Pons (tissue), 1 donor: ENCODE measurements at places on chromosomes 11 and 22.

DNA sequence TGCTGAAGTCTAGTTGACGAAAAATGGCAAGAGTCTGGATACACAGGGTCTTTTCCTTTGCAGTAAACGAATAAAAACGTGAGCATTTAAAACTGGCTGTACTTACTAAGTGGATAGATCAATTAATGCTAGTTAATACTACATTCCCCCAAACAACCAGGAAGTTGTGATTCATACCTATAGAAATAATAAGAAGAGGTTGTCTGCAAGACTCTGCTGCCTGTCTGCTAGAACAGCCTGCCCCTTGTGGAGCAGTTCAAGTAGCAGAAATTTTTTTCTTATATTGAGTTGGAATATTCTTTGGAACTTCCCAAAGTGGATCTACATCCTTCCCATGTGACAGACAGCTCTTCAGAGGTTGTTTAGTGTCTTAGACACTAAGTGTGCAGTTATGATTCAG is 86.8 kb downstream of the TEAD1 start:
- no peak for DNase-seq

DNA sequence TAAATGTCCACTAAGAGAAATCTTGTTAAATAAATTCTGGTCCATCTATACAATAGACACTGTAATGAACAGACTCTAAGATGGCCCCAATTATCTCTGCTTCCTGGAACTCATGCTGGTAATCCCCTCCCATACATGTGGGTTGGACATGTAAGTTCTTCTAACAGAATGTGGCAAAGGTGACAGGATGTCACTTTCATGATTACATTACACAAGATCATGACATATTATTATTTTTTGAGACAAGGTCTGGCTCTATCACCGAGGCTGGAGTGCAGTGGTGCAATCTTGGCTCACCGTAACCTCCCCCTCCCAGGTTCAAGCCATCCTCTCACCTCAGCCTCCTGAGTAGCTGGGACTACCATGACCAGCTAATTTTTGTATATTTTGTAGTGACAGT is 14.6 kb upstream of the NDUFC2 start:
- DNase-seq, result no peak

GRCh38 chr11:102110761-102111010 is 439 bp downstream of the YAP1 start:
- DNase-seq, result no peak

- no peak for DNase-seq
Measured at GRCh38 chr22:38468443-38469305, 778 bp downstream of the KDELR3 start.

DNA sequence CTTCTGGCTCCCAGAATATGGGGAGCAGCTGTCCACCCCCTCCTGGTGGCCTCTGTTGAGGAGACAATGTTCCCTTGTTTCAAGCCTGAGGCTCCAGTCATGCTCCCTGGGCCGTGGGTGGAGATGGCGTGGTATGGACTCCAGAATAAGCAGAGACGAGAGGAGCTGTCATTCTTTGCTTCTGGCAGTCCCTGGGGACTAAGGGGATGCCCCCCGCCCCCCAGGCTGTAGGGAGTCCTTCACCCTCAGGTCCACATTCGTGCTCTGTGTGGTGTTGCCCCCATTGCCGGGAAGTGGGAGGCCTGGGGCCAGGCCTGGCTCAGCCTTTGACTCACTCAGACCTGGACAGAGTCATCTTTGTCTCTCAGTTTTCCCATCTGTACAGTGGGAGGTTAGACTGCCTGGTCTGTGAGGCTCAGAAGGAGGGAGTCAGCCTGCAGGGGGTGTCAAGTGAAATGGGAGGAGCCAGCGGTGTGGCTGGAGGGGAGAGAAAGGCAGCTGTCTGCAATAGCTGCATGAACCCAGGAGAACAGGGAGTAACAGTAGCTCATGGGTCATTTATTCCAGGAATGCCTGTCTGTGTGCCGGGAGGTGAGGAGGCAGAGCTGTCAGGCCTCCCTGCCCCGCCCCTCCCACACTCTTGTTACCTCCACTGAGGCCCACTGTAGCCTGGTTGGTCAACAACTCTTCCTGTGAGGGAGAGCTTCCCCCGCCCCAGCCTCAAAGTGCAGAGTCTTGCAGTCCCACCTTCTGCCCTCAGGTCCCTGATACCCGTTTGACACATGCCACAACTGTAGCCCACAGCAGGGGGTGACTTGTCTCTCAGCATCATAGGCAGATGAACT is 6.3 kb downstream of the ARHGEF17 start:
- DNase-seq, result peak; percentile 93

DNA sequence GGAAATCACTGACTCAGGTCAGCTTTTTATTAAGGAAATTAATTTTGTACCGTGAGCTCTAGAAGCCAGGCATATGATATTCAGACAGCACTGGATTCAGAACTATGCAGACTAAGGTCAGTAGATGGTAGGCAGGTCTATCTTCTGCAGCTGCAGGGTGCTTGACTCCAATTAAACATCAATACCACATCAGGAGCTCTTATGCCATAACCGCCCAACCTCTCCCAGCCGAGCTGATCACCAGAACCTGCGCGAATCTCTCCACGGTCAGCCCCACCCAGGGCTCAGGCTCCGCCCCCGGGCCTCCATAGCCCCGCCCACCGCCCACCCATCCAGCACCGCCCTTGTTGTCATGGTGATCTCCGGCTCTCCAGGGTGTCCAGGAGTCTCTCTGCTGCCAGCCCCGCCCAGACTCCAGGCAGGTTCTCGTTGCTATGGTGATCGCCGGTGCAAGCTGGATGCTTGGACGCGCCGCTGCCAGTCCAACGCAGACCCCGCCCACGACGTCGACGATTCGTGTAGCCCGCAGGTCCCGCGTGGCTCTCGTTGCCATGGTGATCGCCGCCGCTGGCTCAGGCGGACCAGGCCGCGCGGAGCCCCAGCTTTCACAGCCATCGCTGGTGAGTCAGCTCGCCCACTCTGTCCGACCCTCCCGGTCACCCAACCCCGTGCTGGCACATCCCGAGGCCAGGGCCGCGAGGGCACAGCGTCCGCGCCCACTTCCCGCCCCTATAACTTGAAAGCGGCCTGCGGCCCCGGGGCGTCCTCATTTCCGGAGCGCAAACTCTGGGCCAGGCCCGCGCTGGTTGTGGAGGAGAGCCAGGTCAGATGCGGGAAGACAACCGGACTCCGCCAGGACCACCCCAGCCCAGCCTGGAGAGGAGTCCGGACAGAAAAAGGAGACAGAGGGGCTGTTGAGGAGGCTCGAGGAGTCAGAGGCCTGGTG is at the start of gene RAB36:
Gene RAB36 (plus strand): TSS at position 546 of the 946 bp plus-strand sequence. CDS start 1,140 bp downstream, outside the sequence.
- DNase-seq, result peak; percentile 86

DNA sequence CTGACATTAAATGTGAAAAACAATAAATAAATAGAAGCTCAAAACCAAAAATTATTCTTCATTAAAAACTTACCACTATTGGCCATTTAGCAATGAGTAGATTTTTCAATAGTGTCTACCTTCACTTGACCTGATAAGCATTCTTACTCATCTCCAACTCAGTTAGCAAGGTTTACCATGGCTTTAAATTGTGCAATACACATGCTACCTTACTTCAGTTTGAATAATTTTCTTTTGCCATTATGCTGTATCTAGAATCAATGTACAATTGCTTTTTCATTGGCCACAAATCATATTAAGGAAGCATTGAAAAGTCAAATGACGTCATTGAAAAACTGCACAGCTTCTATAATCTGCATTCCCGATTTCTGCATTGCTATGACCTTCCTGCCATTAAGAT is 64.9 kb downstream of the SVIP start:
- DNase-seq, result no peak

GRCh38 chr11:66607126-66607834 is 9.2 kb upstream of the RBM14 start:
- peak; percentile 72 for DNase-seq

DNA sequence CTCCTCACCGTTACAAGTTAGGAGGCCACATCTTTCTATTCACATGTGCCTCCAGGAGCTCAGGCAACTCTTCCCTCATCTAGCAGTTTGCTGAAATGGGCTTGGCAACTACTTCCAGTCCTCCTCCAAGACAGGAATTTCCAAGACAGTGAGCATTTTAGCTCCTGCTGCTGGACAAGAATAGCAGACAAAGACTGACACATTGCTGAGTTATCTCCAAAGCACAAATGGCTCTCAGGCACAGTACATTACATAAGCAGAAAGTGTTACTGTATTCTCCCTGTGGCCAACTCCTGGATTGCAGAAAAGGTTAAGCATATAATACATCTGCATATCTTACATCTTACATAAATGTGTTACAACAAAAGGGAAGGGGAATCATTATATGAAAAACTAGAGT is 83.2 kb upstream of the POU2AF2 start:
- DNase-seq, result no peak

DNA sequence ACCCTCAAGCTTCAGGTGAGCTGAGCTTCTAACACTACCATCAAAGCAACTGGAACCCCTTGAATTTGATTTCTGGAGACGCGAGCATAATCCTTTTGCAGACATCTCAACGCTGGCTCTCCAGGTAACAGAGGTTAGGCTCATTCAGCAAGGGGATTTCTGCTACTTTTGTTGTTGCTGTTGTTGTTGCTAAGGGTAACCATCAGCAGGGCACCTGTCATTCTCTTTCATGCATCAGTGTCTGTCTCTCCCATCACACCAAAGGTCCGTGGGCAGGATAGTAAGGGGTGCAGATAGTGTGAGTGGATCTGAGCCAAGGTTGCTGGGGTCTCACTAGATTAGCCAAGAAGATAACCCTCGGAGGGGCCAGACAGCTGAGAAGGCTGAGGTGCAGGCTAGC is 90.3 kb downstream of the TP53I11 start:
- no peak for DNase-seq

GRCh38 chr11:13010749-13011465 is 1.8 kb downstream of the RASSF10 start:
- DNase-seq, result no peak

GRCh38 chr22:30885591-30885990 is 83.0 kb downstream of the MORC2 start:
- DNase-seq, result no peak

DNA sequence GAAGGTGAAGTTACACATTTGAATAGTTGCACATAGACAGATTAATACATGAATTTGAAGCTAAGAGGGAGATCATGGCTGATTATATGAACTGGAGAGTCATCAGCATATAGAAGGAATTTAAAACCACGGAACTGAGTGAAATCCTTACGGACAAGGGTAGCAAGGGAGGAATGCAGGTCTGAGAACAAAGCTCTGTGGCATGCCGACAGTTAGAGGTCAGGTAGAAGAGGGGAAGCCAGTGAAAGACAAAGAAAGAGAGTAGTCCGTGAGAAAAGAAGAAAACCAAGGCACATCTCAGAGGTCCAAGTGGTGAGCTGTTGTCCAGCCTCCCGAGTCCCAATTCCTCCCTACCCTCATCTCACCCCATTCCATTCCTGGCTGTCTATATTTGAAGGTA is 11.8 kb upstream of the SYT9 start:
- DNase-seq, result no peak

DNA sequence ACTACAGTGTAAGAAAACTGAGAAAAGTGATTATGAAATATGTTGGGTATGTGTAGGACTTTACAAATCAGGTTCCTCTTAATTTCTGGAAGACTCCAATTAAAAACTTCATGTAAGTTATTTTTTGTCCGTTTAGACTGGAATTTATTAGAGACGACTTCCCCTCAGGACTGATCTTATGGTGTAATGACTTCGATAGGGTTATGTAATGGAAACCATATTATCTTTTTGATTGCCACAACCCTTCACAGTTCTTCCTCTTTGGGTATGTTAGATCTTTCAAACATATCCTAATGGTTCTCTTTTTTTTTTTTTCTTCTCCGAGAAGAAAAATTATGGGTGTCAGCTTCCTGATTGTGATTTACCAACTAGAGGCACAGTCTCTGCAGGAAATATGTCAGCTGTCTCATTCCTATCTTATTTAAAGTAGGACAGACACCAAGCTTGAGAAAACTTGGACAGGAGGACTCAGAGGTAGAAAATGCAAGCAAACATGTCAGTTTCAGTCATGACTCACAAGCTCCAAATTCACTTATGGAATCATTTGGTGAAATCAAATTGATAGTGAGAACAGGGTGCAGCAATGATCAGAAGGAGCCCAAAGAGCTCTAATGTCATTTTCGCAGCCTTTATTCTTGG is 11.1 kb upstream of the LDLRAD3 start:
- no peak for DNase-seq

- no peak for DNase-seq
Measured at GRCh38 chr22:31062566-31063230, 18.4 kb upstream of the SMTN start.

GRCh38 chr11:131874070-131874469 is 503.7 kb downstream of the NTM start:
- DNase-seq, result no peak

DNA sequence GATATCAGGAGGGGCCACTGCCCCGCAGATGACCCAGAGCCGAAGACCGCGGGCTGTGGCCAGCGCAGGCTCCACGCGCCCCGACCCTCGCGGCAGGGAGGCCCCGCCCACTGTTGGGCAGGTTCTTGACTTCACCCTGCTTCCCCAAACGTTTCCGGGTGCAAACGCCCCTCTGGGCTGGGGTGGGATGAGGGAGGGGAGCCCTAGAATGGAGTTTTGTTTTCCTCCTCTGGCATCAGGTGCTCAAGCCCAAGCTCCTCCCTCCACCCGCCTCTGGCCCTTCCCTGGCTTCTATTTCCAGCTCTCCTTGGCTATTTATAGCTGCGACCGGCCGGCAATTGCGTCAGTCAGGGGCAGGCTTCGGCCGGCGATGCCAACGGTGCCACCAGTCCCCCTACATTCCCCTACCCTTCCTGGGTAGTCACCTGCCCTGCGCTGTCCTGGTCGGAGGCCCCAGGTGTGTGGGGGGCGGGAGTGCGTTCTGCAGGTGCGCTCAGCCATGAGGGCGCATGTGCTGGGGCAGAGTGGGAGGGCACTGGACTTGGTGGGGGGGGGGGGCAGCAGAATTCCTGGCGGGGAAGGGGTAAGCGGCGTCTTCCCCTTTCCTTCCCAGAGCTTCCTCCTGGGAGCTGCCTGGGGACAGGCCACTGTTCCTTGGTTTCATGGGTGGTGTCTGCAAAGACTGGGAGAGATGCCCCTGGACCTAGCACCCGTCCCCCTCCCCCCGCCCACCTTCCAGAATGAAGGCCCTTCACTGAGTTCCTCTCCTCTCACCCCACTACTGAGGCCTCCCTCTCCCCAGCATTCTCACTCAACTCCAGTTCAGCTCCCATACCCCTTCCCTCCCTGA is 23.6 kb downstream of the DUSP8 start:
- peak; percentile 55 for DNase-seq

- no peak for DNase-seq
Measured at GRCh38 chr11:23856654-23857053, 640.2 kb upstream of the LUZP2 start.

DNA sequence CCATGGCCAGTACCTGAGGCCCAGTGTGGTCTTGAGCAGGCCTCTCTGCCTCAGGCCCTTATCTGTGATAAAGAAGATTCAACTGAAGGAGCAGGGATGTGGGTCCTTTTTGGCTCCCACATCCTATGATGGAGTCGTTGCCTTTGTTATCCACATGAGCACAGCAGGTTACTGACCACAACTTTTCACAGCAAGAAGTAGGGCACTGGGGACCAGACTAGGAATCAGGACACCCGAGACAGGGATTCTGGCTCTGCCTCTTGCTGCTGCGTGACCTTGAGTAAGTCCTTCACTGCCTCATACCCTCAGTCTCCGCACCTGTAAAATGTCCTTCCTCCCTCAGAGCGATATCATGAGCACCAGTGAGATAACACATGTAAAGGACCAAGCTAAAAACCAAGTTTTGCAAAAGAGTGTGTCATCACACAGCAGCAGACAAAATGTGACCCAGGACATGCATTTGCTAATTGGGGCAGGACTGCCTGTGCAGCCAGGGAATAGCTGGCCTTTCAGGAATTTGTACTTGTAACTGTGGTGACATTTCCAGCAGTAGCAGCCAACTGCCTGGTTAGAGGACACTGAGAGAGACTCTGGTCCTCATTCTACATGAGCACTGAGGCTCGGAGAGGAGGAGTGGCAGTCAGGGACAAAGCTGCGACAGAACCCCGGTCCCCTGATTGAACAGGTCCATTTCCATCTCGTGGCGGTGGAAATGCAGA is 13.2 kb upstream of the SMIM35 start:
- no peak for DNase-seq
